ENCODE measurements at places on chromosomes 5 and 9.
A peak's percentile ranks its signal among the peaks of the same experiment; 100 is the strongest.

GRCh38 chr9:37621273-37622121, 29.1 kb upstream of the TOMM5 start:
- H3K4me3 ChIP-seq, result no peak overlapping the region
- no peaks in the 10 kb centered on the region for H3K27me3 ChIP-seq
- no peak overlapping the region for H3K27ac ChIP-seq
- no peak for DNase-seq
- H3K4me1 ChIP-seq, result no peaks in the 10 kb centered on the region

GRCh38 chr5:91164424-91164823, 218.7 kb downstream of the ARRDC3 start:
- no peak overlapping the region for H3K4me3 ChIP-seq
- no peak for DNase-seq
- H3K27ac ChIP-seq, result no peak overlapping the region
- no peaks in the 10 kb centered on the region for H3K27me3 ChIP-seq

GRCh38 chr5:137498736-137499505, at the start of gene SPOCK1:
Gene SPOCK1, minus strand, starts transcription at chr5:137499326.
- H3K4me3 ChIP-seq, result peak within 1 kb of the TSS; percentile 76
- DNase-seq, result peak; percentile 27
- H3K27me3 ChIP-seq, result peaks cover 25% of the 10 kb centered on the region

- no peak overlapping the region for H3K4me3 ChIP-seq
These were observed 105.5 kb downstream of the AUH start for GRCh38 chr9:91256235-91256634.

DNA sequence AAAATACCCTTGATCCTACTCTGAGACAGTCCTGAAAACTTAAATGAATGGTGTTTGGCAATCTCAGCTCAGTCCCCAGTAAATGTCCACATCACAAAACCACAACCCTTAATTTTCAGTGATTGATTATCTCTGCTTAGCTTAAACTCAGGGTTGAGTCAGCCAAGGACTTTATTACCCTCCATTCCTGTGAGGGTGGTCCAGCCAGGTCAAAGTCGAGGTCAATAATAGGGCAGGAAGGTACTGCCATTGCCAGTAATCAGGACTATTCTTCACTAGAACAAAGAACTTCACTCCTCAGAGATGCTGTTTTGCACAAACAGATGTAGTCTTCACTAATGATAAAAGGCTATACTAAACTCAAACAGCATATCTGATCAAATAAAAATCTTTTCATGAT, 499.4 kb downstream of the ISL1 start:
- no peaks in the 10 kb centered on the region for H3K36me3 ChIP-seq
- no peak for DNase-seq
- H3K27me3 ChIP-seq, result no peaks in the 10 kb centered on the region
- peak overlapping the region; percentile 33 for H3K27ac ChIP-seq

- no peak for DNase-seq
- H3K4me1 ChIP-seq, result no peaks in the 10 kb centered on the region
- H3K27ac ChIP-seq, result no peak overlapping the region
- no peaks in the 10 kb centered on the region for H3K27me3 ChIP-seq
These were observed 380.8 kb upstream of the CDH18 start for GRCh38 chr5:20368571-20369517.
